MV-4-11 (cell line): ENCODE measurements at places on chromosomes 1 and 21.

- no peak for DNase-seq
Measured at GRCh38 chr1:199546323-199546722, 481.2 kb upstream of the NR5A2 start.

DNA sequence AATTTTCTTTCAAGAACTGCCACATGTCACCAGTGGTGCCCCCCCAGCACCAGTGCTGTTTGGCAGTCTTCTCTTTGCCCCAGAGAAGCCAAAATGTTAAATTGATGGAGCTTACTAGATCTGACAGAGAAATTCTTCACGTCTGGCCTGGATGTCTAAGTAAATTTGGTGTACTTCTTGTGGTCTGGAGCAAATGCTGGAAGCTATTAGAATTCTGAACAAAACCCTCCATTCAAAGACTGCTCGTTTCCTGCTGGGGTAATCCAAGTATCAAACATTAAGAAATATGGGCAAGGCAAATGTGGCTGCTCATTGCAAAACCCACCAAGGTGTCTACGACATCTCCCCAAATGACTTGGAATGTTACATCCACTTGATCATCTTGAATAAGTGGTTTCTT is 92.3 kb downstream of the ROR1 start:
- no peak for DNase-seq

DNA sequence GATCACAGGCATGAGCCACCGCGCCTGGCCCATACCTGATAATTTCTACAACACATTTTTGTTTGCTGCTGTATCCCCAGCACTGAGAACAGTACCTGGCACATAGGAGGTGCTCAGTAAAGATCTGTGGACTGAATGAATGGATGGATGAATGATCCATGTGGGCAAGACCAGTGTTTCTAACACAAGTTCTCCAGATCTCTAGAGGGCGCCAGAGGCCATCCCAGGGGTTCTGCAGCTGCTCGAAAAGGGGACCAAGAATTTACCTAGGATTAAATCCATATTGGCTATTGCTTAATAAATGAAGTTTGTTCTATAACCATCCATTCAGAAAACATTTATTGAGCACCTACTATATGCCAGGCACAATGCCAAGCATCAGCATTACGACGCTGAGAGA is 167.7 kb downstream of the ACTL8 start:
- peak; percentile 2 for DNase-seq

GRCh38 chr1:185568155-185569123 is 165.8 kb upstream of the HMCN1 start:
- DNase-seq, result peak; percentile 9

DNA sequence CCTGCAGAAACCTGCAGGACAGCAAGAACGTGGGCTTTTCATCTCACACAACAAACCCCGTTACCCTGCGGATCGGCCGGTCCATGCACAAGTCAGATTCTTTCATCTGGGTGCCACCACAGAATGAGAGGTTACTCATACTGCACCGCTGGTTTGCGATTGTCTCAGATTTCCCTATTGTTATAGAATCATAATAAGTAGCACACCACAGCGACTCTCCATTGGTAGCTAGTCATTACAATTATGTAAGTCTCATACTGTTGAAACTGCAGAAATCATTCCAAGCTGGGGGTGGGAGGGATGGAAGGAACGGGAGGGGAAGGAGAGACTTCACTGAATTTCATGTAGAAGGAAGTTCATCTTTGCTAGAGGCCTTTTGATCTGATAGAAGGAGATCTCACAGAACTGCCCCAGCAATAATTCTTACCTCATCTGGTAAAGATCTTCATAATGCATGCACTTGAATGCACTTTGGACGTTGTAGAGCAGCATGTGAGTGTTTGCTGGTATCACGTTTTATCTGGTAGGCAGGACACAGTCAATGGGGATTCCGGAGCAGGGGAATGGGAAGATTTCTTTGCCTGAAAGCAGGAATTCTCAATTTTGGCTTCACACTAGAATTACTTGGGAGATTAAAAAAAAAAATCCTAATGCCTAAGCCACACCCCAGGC is 221.1 kb downstream of the KIF26B start:
- no peak for DNase-seq

DNA sequence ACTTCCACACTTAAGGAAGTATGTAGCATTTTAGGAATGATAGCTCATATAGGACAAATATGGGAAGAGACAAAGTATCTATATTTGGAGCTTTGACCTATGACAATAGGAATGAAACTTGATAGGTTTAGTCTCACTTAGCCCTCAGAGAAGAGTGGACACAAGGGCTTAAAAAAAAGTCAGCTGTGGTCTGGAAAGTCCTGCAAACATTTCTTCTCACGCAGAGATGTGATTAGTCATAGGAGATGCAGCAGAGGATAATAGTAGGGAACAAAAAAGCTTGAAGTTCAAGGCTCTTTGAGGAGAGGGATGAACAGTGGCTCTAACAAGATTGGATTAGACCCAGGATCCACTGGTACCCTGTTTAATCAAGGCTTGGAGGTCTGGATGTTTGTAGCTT is 14.8 kb upstream of the RNF220 start:
- DNase-seq, result peak; percentile 20

DNA sequence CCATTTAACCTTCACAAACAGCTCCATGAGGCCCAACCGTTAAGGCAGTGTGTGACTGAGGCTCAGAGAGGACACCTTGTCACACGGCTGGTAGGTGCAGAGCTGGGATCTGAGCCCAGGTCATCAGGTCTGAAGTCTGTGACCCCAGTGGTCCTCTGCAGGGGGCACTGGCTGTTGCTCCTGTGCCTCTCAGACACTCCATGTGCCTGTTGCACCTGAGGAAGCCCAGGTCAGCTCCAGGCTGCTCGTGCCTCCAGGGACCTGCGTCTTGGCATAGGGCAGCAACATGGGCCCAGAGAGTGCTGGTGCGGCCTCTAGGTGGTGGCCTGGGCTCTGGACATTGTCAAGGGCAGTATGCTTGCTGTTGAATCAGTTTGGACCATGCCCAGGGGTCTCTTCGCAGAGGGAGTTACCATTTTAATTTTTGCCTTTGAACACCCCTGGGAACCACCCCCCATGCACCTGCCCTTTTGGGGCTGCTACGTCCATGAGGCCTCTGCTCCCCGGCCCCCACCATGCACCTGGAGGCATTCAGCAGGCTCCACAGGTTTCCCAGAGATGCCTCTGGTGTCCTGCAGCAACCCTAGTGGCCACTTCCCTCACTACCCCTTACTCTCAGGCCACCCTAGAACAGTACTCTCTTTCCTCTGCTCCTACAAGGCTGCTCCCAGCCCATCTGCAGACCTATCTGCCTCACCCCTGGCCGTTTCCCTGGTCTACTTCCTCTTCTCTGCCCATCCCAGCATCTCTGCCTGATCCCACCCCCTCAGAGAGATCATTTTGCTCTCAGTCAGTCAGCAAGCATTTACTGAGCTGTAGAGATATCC is 25.2 kb upstream of the EPS8L3 start:
- peak; percentile 84 for DNase-seq

DNA sequence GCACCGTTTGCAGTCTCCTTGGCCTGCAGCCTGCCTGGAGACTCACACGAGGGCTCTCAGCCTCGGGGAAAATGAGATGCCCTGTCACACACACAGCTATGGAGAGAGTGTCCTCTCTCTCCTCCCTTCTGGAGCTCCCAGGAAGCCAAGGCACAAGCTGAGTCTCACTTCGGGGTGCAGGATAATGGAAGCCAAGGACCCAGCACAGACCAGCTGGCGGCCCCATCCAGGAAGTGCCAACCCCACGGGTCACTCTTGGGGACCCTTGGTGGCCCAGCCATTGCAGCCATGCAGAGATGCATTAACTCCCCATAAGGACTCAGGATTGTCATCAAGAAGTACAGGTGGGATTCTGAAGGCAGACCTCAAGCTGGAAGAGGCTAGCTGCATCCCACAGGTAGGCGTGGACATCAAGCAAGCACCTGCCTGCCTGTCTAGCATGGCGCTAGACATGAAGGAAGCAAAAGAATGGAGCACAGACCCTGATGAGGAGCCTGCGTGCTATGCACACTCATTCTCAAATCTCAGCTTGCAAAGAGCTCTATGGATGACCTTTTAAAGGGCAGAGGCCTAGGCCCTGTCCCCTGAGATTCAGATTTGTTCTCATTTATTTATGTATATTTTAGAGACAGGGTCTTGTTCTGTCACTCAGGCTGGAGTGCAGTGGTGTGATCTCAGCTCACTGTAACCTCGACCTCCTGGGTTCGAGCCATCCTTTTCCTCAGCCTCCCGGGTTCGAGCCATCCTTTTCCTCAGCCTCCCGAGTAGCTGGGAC is 49.9 kb downstream of the IRF2BP2 start:
- no peak for DNase-seq

DNA sequence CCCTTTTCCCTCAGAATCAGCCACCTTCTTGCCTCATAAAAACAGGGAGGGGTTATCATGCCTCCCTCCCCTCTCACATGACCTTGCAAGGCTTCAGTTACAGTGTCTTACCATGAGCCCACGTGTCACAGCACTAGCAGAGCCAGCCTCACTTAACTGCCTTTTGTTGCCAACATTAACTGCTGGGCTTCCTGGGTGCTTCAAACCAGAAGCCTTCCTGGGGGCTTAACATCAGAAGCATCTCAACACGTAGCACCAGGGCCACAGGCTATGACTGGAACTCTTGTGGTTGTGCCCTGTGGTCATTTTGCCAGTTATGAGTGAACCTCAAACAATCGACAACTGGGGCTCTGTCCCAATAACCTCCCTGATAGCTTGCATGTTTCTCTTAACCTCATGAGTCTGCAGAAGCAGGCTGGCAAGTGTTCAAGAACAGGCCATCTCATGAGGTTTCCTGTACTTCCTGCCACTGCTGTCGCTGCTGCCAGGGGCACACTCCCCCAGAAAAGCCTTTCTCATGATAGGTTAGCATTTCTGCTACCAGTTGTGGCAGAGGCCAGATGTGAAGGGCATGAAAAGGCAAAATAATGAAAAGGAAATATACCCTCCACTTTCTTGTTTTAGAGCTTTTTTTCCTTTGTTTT is 132.2 kb downstream of the GLUL start:
- DNase-seq, result peak; percentile 100

DNA sequence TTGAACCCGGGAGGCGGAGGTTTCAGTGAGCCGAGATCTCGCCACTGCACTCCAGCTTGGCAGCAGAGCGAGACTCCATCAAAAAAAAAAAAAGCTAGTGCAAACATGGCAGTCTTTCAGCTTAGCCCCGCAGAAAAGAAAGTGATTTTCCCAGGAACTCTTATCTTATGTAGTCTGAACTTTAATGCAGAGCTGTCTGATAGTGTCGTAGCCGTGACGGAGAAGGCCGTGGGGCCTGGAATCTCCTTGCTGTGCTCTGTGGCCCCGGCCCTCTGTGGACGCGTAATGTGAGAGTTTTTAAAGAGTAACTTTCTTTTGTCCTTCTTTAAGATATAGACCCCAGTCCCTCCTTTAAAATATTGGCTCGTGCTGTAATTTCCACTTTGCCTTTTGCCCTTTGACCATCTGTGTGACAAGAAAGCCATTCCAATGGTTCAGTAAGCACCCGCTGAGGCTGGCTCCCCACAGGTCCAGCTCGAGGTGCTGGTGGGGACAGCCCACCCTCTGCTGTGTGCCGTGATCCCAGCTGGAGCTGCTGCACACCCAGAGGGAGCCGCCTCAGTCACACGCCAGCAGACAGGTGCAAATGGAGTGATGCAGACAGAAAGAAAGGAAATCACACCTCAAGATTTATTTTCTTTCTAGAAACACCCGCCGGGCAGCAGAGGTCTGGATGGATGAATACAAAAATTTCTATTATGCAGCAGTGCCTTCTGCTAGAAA is 164.0 kb downstream of the PGBD5 start:
- no peak for DNase-seq

DNA sequence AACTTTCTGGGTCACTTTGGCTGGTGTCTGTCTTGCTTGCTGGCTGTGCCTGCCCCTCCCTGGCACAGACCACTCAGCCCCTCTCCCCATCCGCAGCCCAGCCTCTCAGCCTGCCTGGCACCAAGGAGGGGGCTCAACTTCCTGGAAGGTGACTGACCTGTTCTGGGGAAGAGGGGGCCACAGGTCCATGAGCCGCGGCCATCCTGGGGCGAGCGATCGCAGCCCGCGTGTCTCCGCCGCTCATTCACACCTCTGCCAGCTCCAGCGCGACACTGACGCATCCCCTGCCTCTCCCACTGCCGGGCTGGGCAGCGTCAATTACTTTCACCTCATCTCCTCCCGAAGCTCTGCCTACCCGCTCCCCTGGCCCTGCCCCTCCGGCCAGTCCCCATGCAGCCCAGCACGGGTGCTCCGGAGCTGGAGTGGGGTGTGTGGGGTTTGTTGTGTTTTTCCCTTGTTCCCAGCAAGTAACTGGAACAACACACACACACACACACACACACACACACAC is 14.3 kb downstream of the SLC6A9 start:
- no peak for DNase-seq

- no peak for DNase-seq
Measured at GRCh38 chr21:44378646-44379514, 25.5 kb downstream of the TRPM2 start.

DNA sequence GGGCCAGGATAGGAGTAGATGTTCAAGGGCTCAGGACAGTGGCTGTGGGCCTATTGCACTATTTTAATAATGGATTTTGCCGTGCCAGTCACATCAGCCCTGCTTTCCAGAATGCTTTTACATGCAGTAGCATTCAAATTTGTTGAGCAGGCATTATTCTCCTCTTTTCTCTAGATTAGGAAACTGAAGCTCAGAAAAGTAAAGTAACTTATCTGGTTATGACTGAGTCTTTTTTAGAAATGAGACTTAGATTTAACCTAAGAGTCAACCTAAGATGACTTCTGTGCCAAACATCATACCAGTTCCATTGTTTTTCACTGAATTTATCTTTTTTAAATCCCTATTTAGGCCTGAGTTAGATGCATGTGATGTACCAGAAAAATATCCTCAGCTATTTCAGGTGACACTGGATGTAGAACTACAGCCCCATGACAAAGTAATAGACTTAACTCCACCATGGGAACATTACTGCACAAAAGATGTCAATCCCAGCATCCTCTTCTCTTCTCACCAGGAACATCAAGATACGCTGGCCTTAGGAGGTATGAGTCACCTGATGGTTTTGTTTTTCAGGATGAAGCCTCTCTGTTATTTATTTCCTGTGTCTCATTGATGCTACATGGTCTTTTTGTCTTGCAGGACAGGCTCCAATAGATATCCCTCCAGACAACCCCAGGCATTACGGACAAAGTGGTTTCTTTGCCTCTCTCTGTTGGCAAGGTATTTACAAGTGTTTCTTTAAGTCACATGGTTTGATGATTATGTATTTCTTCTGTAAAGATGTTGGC is 31.4 kb upstream of the LEPR start:
- DNase-seq, result no peak
